Activated CD4-positive, alpha-beta T cell treated with anti-CD3 and anti-CD28 coated beads for 36 hours (primary cell): ENCODE measurements at places on chromosomes 5 and 9. TPM values are rescaled to one million over a fixed set of nuclear protein-coding genes. Genes with fewer than 3 reads are reported as not detected.
A peak's percentile ranks its signal among the peaks of the same experiment; 100 is the strongest.

- no peaks in the 10 kb centered on the region for H3K36me3 ChIP-seq
- no peak for DNase-seq
- H3K4me1 ChIP-seq: no peaks in the 10 kb centered on the region
- no peak overlapping the region for H3K4me3 ChIP-seq
Measured at GRCh38 chr5:153699035-153699434, 208.6 kb downstream of the GRIA1 start.

DNA sequence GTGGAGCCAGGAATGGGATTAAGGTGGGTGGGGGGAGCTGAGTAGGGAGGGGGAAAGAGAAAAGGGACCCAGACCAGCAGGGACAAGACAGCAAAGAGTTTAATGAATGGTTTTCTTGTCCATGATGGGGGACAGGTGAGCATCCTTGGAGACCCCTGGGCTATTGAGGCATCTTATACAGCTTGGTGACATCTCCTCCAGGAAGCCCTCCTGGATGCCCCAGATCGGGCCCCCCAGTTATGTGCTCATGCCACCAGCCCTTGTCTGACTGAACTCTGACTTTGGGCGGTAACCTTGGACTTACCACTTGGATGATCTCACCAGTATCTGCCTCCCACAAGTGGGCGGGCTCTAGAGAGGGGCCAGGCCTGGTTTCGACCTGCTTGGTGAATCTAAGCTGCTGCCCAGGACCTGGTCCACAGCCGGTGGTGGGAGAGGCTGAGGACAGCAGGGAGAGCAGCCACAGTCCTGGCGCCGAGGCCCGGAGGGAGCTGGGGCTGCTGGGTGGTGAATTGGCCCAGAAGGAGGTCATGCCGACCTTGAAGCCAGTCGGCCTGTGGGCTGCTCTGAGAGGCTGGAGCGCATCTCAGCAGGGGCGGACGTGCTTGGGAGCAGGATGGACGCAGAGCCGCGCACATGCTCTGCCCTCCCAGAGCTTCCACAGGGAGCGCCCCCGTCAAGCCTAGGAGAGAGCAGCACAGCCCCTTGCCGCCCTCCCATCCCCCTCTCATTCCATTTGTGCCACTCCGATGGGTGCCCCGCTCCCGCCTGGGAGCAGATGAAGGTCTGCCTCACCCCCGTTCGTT lies 36.2 kb downstream of the UNC5A start:
- DNase-seq: peak; percentile 33
- H3K4me1 ChIP-seq: no peaks in the 10 kb centered on the region
- H3K4me3 ChIP-seq: no peak overlapping the region

DNA sequence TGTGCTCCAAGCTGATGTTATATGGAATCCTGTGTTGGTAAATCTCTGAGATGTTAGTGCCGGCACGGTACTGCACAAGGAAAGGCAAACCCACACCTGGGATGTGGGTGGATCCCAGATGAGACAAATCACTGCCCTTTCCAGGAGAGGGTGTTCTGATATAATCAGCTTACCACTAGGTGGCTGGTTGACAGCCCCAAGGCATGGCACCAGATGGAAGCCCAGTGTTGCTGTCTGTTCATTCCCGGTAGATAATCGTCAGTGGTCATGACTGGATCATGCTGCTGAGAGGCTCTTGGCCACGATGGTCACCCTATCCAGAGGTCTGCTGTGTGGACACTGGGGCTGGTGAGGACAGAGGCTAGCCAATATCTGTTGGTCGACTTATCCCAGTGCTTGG lies 184.0 kb downstream of the CACNA1B start:
- no peak overlapping the region for H3K27ac ChIP-seq
- H3K27me3 ChIP-seq: peaks cover 7% of the 10 kb centered on the region
- H3K4me3 ChIP-seq: no peak overlapping the region
- DNase-seq: no peak
- H3K36me3 ChIP-seq: no peaks in the 10 kb centered on the region

DNA sequence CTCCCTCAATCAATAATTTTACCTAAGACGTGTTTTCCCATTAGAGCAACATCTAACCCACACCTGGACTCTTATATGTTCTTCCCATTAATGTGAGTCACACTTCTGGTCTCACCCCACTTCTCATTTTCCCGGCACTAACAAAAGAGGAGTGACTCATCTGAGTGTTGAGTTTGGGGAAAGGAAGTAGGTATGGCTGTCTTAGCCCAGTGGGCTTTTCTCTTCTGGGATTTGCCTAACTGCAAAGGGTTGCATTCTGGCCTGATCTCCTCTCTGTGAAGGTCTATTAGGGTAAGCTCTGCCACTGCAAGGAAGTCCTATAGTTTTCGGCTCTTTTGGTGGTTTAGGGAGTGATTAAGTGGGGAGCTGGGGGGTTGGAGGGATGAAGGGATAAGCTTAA lies 195.6 kb downstream of the KIAA0825 start:
- no peaks in the 10 kb centered on the region for H3K27me3 ChIP-seq
- H3K4me3 ChIP-seq: no peak overlapping the region
- H3K27ac ChIP-seq: no peak overlapping the region

The WNK2 gene
- total RNA-seq: 4.6 TPM
